T-helper 9 cell (primary cell): ENCODE measurements at places on chromosomes 5 and 9.

- no peak for DNase-seq
Measured at GRCh38 chr9:137784046-137784445, 93.5 kb upstream of the CACNA1B start.

- DNase-seq: no peak
Measured at GRCh38 chr9:20364959-20365358, 257.3 kb downstream of the MLLT3 start.

DNA sequence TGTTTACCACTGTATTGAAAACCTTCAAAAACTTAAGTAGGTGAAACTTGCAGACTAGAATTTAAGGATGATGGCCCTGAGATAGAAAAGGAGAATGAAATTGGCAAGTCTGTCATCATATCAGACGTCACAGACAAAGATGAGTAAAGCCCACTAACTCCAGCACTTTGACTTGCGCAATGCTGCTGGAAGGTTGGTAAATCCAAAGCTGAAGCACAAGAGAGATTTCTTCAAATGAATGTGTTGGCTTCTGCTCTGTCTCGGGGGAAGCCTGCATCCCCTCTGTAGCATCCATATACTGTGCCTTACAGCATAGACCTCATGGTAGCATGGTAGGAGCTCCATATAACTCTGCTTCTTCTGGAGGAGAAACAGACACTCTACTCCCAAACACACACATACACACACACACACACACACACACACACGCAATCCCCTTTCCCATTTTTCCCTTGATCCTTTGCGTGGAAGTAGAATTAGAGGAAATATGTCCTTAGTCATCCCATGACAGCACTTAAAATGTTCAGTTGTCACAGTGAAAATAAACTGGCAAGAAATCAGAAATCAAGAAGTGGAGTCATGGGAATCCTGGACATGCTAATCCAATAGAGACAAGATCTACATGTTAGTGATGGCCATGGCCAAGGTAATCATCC, 241.5 kb downstream of the NR3C1 start:
- DNase-seq: no peak

DNA sequence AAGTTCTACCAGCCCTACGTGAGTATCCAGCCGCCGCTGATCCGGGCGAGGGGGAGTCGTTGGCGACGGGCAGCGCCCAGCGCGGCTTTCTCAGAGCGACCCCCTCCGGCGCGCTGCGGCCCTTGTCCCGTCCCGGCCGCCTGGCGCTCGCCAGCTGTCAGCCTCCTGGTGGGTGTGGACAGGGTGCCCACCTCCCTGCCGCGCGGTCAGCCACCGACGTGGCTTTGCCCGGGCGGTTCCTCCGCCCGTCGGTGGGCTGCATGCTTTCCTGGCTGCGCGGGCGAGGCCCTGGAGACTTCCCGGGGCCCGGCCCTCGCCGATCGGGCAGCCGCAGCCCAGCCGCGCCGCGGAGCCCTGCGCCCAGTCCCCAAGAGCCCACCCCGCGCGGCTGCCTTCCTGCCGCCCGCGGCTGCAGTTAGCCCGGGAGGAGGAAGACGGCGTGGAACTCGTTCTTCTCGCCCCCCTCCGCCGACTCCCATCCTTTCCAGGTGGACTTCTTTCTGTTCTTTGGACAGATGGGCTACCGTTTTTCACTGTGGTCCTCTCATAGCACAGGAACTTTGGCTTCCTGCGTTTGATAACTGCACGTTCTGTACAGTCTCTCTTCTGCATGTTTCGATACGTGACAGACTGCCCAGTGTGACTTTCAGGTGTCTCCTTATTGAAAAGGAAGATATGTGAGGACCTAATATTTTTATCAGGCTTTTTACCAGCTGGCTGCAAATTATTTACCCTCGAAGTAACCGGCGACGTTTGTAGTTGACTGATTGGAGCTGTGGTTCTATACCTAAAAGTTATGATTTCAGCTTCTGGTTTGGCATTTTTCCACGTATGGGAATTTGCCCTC, 577 bp downstream of the AP3S1 start:
- no peak for DNase-seq

DNA sequence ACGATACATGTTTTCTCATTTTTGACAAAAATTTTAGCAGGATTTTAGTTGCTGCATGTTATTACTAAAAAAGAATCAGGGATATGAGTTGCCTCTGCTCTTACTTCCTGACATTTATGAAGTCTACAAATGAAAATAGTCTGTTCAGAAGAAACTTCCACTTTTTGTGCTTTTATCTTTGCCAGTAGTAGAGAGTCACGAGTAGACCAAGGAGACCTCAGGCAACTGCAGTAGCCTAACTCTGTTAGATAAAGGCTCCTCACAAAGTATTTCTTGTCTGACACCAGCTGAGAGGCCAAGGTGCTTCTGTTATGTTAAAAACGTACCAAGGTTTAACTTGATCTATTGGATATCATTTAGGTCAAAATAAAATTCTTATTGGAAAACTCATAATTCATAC, 333.9 kb downstream of the NR2F1-AS1 start:
- no peak for DNase-seq

GRCh38 chr9:138009803-138010690, 132.5 kb downstream of the CACNA1B start:
- DNase-seq: no peak

DNA sequence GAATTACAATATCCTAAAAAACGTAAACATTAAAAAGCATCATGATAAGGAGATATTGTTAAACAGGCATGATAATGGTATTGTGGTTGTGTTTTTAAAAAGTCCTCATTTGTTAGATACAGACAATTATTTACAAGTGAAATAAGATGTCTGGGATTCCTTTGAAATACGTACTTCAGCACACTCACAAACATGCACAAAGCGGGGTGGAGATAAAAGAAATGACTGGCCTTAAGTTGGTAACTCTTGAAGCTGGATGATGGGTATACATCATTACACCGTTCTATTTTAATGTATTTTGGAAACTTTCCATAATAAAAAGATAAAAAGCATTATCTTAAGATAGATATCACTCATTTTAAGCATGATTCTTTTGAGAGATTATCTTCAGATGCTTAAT, 1.0 kb downstream of the FAM200C start:
- no peak for DNase-seq

- DNase-seq: no peak
Measured at GRCh38 chr9:127972236-127972871, 8.4 kb downstream of the EEIG1 start.

GRCh38 chr5:151925340-151925739, 689 bp upstream of the GLRA1 start:
- DNase-seq: no peak

GRCh38 chr5:19498852-19499251, 489.1 kb downstream of the CDH18 start:
- no peak for DNase-seq

DNA sequence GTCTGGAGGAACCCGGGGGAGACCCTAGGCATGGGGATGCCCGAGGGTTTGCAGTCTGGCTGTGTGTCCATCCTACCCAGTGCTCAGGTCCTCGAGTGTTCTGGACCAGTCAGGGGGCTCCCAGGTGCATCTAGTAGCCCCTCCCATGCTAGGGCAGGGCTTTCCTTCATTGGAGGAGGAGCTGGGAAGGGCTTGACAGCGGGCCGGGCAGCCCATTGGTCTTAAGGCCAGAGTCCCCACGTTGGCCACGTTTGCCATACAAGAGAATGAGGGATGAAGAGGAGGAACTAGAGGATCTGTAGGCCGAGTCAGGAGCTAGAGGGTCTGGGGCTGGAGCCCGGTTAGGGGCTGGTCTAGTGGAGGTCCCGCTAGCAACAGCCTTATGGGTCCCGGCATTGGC, 37.3 kb upstream of the CTSV start:
- DNase-seq: no peak

DNA sequence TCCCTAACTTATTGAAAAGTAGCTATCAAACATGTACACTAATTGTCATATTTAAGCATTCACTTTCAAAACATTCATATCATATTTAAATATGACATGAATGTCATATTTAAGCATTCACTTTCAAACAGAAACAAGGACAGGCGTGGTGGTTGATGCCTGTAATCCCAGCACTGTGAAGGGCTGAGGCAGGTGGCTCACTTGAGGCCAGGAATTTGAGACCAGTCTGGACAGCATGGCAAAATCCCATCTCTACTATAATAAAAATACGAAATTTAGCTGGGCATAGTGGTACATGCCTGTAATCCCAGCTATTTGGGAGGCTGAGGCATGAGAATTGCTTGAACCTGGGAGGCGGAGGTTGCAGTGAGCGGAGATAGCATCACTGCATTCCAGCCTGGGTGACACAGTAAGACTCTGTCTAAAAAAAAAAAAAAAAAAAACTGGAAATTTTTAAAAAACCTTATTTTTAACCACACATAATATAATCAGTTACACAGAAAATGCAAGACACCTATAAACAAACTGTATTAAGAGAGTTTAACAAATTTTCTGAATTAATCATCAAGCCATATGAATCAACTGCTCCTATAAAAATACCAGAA, 88.1 kb downstream of the LPAR1 start:
- DNase-seq: no peak

DNA sequence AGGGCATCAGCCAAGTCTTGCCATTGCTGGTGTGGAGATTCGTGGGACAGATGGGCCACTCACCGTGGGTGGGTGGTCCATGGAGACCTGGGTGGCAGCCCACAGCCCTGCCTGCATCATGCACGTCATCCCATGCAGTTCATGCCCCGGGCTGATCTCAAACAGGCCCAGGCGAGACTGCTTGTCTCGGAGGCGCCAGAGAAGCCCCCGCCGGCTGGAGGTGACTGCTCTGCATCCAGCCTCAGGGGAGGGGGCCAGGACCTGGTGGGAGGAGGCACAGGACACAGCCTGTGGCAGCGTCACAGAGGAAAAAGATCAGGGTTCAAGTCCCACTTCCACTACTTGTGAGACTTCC, 975 bp downstream of the PIP5KL1 start:
- no peak for DNase-seq

DNA sequence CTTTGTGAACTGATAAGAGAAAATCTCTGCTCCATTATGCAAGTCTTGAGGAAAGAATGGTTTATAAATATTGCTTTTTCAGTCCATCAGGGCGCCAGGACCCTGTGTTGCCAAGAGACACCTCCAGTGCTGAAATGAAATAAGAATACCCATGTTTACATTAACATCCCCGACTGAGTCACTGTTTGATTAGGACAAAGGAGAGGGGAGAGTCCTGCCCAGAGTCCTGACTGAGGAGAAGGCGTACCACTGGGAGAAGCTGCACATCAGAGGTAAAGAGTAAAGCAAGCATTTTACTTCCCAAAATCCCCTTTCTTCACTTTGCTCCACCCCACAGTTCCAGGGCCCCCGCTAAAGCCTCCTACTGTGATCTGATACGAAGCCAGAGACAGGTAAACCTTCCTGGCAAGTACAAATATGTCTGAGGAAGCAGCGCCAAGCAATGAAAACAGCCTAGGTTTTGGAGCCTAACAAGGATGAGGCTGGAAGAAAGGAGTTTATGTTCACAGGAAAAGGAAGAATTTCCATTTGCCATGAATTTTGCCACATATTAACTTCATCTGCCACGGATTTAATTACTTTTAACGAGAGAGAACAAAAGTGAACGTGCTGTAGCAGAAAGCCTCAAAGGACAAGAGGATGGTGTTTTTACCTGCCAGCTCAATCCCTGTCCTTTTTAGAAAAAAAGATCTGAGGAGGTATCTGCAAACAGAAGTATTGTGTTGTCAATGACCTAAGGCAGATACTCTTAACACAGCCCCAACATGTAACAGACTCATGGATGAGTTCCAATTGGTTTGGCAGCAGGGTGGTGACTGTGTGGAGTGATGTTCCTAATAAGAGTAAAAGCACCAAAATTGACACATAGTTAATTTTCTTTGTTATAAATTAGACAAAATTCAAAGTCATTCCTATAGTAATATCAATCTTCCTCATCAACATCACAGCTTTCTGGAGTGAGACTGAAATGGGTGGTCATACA, 209.4 kb upstream of the TLE4 start:
- DNase-seq: no peak

DNA sequence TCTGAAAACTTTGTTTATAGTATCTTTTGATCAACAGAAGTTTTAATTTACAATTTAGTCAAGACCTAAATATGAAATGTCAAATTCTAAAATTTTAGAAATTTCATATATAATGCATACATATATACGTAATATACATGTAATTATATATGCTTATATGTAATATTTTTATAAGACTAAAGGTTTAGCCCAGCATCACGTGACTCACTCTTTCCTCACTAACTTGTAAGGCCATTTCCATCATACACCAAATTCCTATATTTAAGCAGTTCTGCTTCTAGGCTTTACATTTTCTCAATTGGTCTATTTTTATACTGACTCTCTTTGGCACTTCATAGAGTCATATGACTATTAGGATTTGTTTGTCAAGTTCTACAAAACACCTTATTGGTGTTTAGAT, 56.4 kb downstream of the CFAP95 start:
- DNase-seq: no peak

- no peak for DNase-seq
Measured at GRCh38 chr5:2482778-2483177, 268.7 kb downstream of the IRX2 start.

DNA sequence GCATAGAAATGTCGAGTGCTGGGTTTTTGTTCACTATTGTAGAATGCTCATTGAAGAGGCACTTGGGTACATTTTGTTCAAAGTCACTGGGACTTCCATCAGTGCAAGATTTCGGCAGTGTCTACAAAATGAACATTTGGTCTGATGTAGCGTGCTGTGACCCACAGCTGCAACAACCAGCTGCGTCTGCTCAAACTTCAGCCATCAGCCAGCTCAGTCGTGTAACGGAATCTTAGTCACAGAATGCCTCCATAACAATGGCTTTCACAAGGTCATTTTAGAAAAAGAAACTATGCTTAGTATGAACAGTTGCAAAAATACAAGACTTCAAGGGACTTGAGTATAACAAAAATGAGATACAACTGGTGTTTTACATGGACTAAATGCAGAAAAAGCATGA, 828.1 kb upstream of the GRAMD2B start:
- DNase-seq: no peak

DNA sequence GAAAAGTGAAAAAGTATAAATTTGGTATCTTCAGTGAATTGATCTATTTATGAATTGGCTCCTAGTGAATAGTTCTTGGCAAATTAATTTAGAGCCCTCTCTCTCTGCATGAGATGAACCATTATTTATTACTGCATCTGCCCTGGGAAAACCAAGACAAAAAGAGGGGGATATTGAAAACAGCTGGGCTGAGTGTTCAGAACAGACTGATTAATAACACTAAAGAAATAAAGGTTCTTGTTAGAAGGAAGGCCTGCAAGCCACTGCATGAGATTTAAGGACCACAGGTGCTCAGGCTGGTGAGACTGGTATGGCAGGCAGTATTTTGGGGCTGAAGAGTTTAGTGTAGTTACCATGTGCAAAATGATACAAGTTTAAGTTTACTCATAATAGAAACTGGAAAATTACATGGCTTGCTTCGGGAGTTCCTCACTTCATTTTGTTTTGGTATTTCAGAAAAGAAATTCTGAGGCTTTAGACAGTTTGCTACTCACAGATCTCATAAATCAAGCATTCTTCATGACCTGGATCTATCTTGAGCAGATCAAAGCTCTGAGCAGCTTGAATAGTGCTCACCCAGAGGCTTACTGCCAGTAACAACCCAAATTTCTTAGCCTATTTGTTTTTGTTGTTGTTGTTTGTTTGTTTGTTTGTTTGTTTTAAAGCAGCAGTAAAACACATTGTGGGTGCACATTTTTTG, 56.1 kb downstream of the KIAA1958 start:
- no peak for DNase-seq

GRCh38 chr5:1880377-1881025, 2.2 kb downstream of the IRX4 start:
- no peak for DNase-seq
